ENCODE measurements at places on chromosomes 7 and 10. TPM values are rescaled to one million over a fixed set of nuclear protein-coding genes. Genes with fewer than 3 reads are reported as not detected.

DNA sequence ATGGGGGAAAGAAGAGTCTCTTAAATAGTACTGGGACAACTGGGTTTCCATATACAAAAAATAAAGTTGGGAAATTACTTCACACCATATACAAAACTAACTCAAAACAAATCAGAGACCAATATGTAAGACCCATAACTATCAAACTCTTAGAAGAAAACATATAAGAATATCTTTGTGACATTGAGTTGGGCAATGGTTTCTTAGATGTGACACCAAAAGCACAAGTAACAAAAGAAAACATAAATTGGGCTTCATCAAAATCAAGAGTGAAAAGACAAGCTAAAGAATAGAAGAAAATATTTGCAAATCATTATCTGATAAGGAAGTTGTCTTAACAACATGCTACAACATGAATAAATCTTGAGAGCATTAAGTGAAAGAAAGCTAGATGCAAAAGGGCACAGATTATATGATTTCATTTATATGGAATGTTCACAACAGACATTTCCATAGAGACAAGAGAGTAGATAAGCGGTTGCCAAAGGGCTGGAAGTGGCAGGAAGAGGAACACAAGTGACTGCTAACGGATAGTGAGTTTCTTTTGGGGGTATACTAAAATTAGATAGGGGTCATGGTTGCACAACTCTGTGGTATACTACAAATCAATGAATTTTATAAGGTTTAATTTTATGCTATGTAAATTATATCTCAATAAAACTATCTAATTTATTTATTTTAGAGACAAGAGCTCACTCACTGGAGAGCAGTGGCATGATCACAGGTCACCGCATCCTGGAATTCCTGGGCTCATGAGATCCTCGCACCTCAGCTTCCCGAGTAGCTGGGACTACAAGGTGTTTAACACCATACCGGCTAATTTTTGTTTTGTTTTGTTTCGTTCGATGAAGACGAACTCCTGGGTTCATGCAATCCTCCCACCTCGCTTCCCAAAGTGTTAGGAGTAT is 35.4 kb downstream of the JMJD1C start:
- peak overlapping the region; percentile 44 for H3K27ac ChIP-seq
- peak; percentile 25 for DNase-seq
- no peaks in the 10 kb centered on the region for H3K36me3 ChIP-seq
- no peak overlapping the region for H3K4me3 ChIP-seq

- DNase-seq: peak; percentile 91
- H3K4me1 ChIP-seq: peaks cover 44% of the 10 kb centered on the region
- H3K27ac ChIP-seq: peak overlapping the region; percentile 97
- H3K36me3 ChIP-seq: no peaks in the 10 kb centered on the region
These were observed 84.9 kb upstream of the ADRB1 start for GRCh38 chr10:113958631-113959382.

DNA sequence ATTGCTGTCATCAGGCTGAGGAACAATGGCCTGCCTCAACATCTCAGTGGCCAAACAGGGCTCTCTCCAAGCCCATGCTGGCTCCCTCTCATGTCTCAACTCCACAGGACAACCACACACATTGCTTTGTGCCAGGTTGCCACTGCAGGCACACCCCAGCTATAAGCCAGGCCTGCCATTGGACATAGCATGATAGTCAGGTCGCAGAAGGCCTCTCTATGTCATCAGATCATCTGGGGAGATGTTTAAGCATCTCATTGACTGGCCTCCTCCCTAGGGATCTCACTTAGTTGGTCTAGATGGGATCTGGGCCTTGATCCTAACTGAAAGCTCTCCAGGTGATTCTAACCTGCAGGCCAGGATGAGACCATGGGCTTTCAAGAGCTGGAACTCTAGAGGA is 257.2 kb downstream of the GRID1 start:
- no peak for DNase-seq
- no peak overlapping the region for H3K27ac ChIP-seq
- H3K4me3 ChIP-seq: no peak overlapping the region
- H3K4me1 ChIP-seq: no peaks in the 10 kb centered on the region

HYAL4 gene
- not detected for polyA plus RNA-seq

GRCh38 chr10:34908481-34908880 is 93.4 kb upstream of the PARD3 start:
- H3K27ac ChIP-seq: peak overlapping the region; percentile 48
- H3K36me3 ChIP-seq: no peaks in the 10 kb centered on the region
- peaks cover 8% of the 10 kb centered on the region for H3K4me1 ChIP-seq
- no peaks in the 10 kb centered on the region for H3K27me3 ChIP-seq

GRCh38 chr7:43891069-43891955 is 15.1 kb downstream of the URGCP start:
- H3K27ac ChIP-seq: peak overlapping the region; percentile 66
- peaks cover 8% of the 10 kb centered on the region for H3K4me1 ChIP-seq
- peak; percentile 23 for DNase-seq
- no peak overlapping the region for H3K4me3 ChIP-seq
- no peaks in the 10 kb centered on the region for H3K36me3 ChIP-seq

DNA sequence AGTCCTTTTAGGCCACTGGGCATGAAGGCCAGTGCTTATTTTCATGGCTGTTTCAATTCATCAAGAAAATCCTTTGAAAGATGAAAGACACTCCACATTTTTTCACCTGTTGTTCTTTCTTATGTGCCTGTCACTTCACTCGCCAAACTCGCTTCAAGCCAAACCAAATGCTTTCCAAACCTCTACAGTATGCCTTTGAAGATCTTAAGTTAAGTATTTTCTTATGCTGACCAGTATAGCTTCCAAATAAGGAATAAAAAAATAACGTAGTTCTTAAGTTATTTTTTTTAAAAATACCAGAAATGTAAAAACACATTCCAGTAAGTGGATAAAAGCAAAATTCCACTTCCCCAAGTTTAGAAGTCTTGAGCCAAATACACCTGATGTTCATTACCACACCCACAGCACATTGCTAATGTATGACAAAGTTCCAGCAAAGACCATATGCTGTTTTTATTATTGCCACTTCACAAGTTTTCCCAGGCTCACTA is 186.1 kb downstream of the MTERF1 start:
- no peaks in the 10 kb centered on the region for H3K27me3 ChIP-seq
- no peak for DNase-seq
- no peak overlapping the region for H3K4me3 ChIP-seq
- peak overlapping the region; percentile 28 for H3K27ac ChIP-seq
- no peaks in the 10 kb centered on the region for H3K4me1 ChIP-seq

DNA sequence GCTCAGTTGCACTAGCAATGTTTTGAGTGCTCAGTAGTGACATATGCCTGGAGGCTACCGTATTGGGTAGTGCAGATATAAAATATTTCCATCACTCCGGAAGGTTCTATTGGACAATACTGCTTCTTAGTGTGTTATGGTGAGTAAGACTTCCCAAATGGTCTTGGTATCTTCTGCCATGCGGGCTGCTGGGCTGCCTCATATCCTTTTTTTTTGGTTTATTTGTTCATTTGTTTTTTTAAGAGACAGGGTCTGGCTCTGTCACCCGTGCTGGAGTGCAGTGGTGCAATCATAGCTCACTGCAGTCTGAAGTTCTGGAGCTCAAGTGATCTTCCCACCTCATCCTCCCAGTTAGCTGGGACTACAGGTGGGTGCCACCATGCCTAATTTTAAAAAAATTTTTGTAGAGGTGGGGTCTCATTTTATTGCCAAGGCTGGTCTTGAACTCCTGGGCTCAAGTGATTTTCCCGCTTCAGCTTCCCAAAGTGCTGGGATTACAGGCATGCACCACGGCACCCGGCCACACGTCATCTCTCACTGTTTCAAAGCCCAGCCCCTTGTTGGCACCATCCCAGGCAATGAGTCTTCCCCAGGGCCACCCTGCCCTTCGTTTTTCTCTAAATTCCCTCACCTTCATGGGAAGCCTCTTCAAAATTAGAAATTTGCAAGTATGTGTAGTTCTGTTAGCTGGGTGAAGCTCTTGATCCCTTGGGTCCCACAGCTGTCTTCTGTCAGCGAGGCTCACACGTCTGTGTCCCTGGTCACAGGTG is 111.0 kb upstream of the KLF14 start:
- H3K4me3 ChIP-seq: no peak overlapping the region
- H3K36me3 ChIP-seq: no peaks in the 10 kb centered on the region
- H3K27ac ChIP-seq: no peak overlapping the region
- no peaks in the 10 kb centered on the region for H3K27me3 ChIP-seq
- DNase-seq: no peak

NAT16 gene
- not detected for polyA plus RNA-seq

NPY4R gene
- not detected for polyA plus RNA-seq

DNA sequence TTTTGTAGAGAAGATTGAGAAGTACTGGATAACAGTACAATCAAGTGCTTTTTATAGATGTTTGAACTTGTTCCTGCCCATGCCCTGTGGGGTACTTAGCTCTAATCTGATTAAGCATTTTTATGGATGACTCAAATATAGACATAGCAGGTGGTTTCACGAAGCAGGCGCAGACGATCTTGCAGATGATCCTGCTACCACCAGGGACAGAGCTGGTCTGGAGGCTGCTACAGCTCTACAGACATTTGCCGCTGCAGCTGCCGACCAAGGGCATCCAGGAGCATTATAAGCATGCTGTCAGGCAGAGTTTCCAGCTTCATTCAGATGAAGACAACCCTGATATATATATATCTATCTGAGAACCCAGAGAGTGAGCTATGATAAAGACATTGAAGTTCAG is 650.4 kb downstream of the NXPH1 start:
- H3K27ac ChIP-seq: no peak overlapping the region
- peak; percentile 17 for DNase-seq
- no peak overlapping the region for H3K4me3 ChIP-seq
- no peaks in the 10 kb centered on the region for H3K4me1 ChIP-seq
- no peaks in the 10 kb centered on the region for H3K27me3 ChIP-seq

DNA sequence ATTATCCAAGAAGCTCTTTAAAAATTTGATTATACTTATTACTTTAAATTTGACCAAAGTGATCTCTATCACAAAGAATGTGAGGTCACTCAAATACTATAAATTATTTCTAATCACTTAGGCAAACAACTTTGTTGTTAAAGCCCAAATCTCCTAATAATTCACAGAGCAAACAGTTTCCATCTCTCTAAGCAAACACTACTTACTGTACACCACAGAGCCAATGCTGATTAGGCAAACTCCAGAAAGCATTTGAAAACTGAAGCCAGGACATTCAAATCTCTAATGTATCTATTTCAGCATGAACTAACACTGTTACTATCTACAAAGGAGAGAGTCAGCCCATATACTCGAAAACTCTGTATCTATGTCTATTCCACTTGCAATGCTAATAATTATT is 107.1 kb downstream of the RNF32 start:
- no peaks in the 10 kb centered on the region for H3K36me3 ChIP-seq
- no peak overlapping the region for H3K4me3 ChIP-seq
- H3K4me1 ChIP-seq: peaks cover 13% of the 10 kb centered on the region
- H3K27ac ChIP-seq: no peak overlapping the region

- H3K4me3 ChIP-seq: no peak overlapping the region
- no peaks in the 10 kb centered on the region for H3K27me3 ChIP-seq
- DNase-seq: no peak
- peaks cover 8% of the 10 kb centered on the region for H3K4me1 ChIP-seq
- H3K36me3 ChIP-seq: no peaks in the 10 kb centered on the region
- H3K27ac ChIP-seq: no peak overlapping the region
These were observed 50.8 kb downstream of the ESYT2 start for GRCh38 chr7:158778471-158778870.

MRPS24 gene
- 138 TPM for polyA plus RNA-seq

SORBS1 gene
- 17.0 TPM for polyA plus RNA-seq

All from hepatocyte (in vitro differentiated cells).